Activated CD8-positive, alpha-beta T cell treated with anti-CD3 and anti-CD28 coated beads, Interleukin-2, amount 10 ng/mL, durations not matched to agents 7 days and 5 days (primary cell): ENCODE measurements at places on chromosomes 5 and 9. TPM values are rescaled to one million over a fixed set of nuclear protein-coding genes. Genes with fewer than 3 reads are reported as not detected.

GRCh38 chr5:36108758-36109460, 42.2 kb upstream of the UGT3A2 start:
- DNase-seq = no peak

IRX2 gene
- not detected for total RNA-seq

DNA sequence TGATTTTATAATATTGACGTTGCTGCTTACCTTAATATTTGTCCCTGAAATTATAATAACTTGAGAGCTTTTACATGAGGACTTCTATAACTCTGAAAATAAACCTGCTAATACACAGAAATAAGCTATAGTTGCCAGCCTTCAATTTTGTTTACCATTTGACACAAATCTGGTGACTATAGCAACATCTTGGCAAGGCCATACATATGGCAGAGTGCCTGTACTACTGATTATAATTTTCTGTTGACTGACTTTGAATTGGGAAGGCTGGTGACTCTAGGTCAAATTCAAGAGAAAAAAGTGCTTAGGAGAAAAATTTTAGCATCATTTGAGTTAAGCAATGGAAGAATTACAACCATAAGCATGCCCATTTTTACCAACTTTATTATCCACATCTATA, 581.4 kb upstream of the PTPRD start:
- no peak for DNase-seq

GRCh38 chr5:172679628-172680212, 38.7 kb downstream of the NEURL1B start:
- no peak for DNase-seq

DNA sequence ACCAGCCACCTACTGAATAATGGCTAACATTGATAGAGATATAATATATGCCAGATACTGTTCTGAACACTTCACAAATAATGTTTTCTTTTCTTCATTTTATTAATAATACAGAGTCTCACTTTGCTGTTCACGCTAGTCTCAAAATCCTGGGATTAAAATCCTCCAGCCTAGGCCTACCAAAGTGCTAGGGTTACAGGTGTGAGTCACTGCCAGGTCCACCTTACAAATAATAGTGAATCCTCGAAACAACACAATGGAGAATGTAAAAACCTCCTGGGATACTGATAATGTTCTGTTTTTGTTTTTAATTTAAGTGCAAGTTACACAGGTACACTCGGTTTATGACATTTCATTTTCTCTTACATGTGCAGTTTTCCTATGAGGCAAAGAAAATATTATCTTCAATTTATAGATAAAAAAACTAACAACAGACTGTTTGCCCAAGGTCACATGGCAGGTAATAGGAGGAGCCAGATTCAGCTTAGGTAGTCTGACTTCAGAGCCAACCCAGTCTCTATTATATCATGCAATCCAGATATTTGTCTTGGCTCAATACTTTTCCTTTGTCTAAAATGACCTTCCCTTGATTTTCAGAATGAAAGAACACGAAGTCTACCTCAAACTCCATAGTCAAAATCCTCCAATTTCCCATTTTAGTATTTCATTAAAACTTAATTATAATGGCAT, 7.8 kb downstream of the ZFR start:
- no peak for DNase-seq

DNA sequence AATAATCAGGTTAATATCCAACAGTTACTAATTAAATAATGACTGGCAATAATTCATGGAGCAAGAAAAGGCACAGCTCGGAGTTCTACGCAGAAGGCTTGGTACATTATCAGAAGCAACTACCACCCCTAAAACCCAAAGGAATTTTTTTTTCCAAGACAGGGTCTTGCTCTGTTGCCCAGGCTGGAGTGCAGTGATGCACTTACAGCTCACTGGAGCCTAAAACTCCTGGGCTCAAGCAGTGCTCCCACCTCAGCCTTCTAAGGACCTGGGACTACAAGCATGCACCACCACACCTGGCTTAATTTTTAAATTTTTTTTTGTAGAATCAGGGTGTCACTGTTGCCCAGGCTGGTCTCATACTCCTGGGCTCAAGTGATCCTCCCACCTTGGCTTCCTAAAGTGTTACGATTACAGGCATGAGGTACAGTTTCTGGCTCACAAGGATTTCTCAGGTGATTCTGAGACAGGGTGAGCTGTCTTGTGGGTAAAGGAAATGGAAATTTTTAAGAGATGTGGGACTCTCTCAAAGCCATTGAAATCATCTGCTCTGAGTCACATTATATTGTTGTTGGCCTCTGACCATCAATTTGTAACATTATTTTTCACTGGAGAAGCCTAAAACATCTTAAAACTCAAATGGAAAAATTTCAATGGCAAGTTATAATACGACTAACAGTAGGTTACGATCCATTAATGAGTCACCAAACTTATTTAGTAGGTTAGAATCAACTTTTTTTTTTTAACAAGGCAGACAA, 19.7 kb upstream of the HSDL2 start:
- no peak for DNase-seq

- no peak for DNase-seq
These were observed 2.0 kb downstream of the CNOT6 start for GRCh38 chr5:180495991-180496741.

- DNase-seq = no peak
These were observed 70.2 kb downstream of the FBXL17 start for GRCh38 chr5:108311682-108312081.

DNA sequence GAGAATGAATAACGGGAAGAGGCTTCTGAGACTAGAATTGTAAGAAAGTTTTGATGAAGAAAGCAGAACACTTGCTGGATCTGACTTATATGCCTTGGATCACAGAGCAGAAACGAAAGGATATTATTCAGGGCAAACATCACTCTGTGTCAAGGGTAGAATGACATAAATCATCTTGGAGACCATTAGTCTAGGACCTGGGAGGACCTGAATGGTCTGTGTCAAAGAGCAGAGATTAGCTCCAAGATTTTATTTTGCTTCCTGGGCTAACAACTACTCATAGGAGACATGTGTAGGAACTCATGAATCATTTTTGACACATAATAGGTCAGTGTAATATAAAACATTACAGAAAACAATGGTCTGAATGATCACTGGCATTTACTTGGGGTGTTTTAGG, 417.9 kb downstream of the SLCO4C1 start:
- no peak for DNase-seq

MYORG gene
- 8.8 TPM for total RNA-seq

DNA sequence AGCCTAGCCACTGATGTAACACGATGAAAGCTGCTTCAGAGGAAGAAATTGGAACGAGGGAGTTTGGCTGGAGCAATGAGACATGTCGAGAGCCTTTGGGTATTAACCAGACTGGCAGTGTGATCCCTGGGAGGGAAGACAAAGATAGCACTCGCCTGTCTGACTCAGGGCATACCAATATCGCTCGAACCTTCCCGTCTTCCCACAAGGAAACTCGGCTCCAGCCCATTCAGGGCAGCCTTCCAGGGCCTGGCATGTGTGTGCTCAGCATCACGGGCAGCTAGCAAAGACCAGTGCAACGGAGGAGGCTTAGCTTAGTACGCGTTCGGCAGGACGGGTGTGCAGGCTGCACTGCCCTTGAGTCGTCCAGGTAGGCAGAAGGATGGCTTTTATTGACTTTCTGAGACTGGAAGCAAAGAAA, 356.9 kb upstream of the WWC1 start:
- no peak for DNase-seq

- DNase-seq = no peak
These were observed 349.4 kb downstream of the SH3GL2 start for GRCh38 chr9:17928228-17928627.

DNA sequence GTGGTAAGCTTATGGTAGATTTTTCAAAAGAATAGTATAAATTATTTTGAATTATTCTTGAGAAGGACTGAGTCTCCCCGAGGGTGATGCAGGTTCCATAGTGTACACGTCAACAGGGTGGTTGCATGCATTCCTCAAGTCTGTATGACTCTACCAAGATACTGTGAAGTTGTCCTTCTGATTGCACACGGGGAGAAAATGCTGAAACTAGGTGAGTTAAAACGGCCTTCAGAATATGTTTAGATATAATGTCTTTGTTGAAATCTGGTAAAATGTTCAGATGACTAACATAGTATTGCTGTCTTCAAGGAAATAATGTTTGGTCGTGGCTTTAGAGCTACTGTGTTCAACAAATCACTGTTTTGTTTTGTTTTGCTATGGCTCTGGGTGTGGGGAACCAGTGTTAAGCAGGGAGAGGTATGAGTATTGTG, 22.4 kb upstream of the TNFAIP8 start:
- no peak for DNase-seq

DNA sequence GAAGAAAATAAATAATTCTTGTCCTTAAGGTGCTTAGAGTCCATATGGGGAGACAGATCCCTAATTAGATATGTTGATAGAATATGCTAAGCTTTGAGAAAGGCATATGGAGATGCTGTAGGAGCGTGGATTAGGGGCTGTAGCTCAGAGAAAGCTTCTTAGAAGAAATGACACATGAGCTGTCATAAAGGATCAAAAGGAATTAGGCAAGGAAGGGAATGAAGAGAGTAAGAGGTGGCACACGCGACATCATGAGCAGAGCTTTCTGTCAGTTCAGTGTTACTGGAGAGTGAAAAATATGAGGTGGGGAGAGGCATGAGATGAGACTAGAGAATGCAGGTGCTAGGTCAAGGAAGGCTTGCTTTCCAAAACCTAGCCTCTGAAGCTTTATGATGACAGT, 118.6 kb downstream of the KIAA0825 start:
- no peak for DNase-seq

GRCh38 chr9:120490888-120491595, 88.9 kb downstream of the CDK5RAP2 start:
- no peak for DNase-seq

GRCh38 chr5:71589903-71590302, 2.8 kb downstream of the MCCC2 start:
- DNase-seq = no peak

GRCh38 chr9:35415402-35416097, 74.4 kb upstream of the RUSC2 start:
- no peak for DNase-seq

GRCh38 chr5:110049816-110050215, 360.1 kb downstream of the MAN2A1 start:
- no peak for DNase-seq

DNA sequence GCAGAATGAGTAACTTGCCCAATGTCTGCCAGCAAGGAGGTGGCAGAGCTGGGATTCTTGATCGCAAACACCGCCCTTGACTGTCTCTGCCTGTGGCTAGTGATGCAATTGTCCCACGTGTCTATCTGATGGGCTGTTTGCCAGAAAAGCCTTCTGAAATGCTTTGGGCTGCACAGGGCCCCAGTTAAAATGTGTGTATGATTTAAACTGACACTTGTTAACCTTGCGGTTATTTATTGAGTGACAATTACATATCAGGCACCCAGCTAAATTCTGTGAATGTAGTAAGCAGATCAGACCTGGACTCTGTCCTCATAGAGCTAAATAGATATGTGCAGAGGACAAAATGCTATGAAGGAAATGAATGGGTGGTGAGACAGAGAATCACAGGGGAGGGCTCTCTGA, 11.6 kb upstream of the IL12B start:
- DNase-seq = peak; percentile 65

FRRS1L gene
- total RNA-seq = not detected

DNA sequence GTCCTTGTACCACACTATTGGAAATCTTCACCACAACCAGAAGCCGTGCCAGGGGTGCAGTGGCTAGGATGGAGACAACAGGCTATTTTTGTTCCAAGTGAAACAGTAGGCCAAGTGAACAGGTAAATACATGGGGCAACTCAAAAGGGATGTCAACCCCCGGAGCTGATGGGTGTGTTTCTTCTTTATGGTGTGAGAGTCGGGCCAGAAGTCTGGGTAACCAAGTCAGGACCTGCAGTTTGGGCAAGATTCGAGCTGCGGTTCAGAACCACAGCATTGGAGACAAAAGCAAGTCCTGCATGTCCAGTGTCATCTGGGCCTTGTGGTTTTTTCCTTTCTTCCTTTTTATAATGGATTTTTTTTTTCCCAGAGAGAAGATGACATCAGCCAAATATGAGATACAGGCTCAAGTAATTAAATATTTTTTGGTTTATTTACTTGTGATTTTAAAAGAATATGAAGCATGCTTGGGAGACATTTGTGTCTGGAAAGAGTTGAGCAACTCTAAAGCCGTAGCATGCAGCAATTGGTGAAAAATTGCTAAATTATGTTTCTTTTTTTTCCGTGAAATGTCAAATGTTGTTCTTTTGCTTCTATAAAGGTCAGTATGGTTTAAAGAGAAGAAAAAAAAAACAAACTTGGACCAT, 261.6 kb downstream of the ARRDC3 start:
- no peak for DNase-seq

GRCh38 chr9:2872931-2873323, 29.0 kb upstream of the PUM3 start:
- no peak for DNase-seq

- DNase-seq = no peak
These were observed 182.2 kb downstream of the TMC1 start for GRCh38 chr9:72703574-72703973.

DNA sequence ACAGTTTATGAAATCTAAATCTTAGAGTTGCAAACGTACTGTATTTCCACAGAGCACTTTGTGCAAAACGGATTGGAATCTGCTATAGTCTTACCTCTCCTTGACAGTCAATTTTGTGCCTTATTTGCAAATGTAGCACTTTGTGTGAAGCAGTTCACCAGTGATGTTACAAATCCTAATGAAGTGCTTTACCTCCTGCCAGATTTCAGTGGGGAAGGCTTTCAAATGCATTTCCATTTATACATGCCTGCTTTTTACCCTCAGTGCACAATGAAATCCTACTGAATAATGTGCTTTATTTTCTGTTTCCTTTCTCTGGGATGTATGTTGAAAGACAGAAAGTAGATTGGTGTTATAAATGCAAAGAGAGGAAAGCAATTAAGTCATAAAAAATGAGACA, 2141.6 kb upstream of the C9orf72 start:
- DNase-seq = no peak

GRCh38 chr9:109074236-109074889, 45.4 kb downstream of the TMEM245 start:
- no peak for DNase-seq

SHOC1 gene
- not detected for total RNA-seq

CAMLG gene
- total RNA-seq = 23.1 TPM

DNA sequence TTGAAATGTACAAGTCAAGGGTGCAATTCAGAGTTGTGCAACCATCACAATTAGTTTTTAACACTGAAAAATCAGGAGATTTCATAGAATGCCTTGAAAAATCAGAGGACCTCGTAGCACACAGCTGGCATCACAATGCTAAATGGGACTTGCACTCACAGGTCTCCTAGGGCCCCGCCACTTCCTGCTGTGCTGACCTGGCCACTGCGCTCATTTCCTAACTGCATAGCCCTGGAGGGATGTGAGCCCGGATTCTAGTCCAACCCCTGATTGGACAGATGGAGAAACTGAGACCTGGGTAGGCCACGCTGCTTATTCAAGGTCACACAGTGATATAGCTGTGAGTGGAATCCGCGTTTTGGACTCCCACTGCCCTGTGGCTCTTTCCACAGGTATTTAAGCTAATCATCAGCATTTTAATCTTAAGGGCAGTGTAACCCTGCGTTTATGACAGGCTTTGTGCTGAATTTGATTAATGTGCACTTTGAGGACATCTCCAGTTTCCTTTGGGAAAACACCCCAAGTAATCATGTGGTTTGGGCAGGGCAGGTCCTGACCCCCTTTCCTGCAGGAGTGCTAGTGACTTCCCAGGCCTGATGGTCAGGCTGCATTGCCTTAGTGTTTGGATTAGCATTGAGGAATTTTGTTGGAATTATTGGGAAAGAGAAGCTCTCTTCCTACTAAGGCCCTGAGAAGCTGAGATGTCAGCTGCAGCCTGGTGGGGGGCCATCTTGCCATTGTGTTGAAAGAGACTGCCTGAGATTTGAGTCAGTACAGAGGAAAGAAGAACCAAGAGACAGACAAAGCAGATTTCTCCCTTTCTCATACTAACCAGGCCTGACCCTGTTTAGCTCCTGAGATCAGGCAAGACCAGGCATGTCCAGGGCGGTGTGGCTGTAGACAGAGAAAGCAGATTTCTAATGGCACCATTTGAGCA, 36.2 kb downstream of the STC2 start:
- no peak for DNase-seq

FAM200C gene
- 0.29 TPM for total RNA-seq
